ENCODE measurements at places on chromosomes 7 and 10.

- DNase-seq: no peak
These were observed 28.3 kb downstream of the DRGX start for GRCh38 chr10:49367600-49367999.

- DNase-seq: no peak
These were observed 43.6 kb upstream of the GATAD1 start for GRCh38 chr7:92403760-92404074.

DNA sequence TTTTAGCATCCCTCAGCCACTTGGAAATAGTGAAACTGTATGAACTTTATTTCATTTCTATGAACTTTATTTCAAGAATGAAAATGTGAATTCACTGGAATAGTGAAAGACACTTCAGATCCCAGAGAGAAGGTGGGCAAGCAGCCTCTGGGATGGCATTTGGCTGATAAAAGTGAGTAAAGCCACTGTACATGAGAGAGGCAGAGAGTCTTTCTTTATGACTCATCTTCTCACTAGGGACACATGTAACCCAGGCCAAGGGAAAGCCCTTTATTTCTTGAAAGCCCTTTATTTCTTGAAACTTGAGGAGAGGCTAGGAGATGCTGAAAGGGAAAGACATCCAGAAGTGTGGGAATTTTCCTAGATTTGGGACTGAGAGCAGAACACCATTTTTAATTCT, 148.9 kb upstream of the SMIM30 start:
- DNase-seq: no peak

- DNase-seq: no peak
These were observed 22.8 kb upstream of the FOXL3 start for GRCh38 chr7:266851-267840.

- no peak for DNase-seq
These were observed 209.2 kb upstream of the PPP2R2D start for GRCh38 chr10:131691481-131692090.

DNA sequence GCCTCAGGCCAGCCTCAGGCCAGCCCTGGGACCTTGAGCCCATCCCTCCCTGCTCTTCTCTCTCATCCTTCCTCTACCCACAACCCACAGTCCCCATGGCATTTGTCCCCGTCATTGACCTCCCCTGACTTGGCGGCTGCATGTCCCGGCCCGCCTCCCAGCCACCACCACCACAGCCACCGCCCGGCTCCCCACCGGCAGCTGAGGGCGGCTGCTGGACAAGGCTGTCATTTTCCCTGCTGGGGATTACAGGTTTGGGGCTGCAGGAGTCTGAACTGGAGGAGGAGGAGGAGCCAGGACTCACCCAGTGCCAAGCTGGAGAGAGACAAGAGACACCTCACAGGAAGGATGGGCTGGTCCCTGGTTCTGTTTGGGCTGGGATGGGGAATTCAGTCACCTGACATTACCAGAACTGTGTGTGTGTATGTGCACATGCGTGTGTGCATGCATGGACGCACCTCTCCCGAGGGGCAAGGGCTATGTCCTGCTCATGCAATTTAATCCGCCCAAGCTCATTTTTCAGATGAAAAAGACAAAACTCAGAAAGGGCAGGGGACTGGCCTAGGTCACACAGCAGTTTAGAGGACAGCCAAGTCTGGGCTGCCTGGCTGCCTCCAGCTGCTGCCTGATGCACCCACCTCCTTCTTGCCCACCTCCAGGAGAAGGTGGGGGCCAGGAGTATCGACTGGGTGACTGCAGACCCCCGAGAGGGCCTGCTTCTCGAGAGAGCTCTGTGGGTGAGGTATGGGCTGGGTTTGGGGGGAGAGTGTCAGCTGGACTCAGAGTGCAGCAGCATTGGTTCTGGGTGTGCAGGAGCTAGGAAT, 113.1 kb downstream of the ZMIZ1 start:
- no peak for DNase-seq

- DNase-seq: no peak
These were observed 359.7 kb upstream of the ZNF32 start for GRCh38 chr10:44008270-44008916.

GRCh38 chr7:5701085-5701914, 80.2 kb downstream of the RNF216 start:
- no peak for DNase-seq

- DNase-seq: peak; percentile 35
These were observed 107.3 kb upstream of the STARD3NL start for GRCh38 chr7:38070718-38071117.

DNA sequence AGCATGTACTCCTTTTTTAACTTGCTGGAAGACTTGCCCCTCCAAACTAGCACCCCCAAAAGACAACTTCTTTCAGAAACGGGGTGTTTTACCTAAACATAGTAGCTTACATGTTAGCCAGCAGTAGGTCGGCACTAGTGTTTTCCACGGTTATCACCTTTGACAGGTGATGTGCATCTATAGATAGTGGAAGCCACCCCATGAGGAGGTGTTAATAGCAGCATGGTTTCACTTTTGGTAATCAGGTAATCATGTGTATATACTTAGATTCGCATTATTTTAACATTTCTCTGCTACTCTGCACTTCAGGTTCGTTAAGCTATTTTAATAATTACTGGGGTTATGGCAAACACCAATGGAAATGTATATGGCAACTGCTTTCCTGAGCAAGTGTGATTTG, 17.6 kb downstream of the SRI start:
- DNase-seq: no peak

DNA sequence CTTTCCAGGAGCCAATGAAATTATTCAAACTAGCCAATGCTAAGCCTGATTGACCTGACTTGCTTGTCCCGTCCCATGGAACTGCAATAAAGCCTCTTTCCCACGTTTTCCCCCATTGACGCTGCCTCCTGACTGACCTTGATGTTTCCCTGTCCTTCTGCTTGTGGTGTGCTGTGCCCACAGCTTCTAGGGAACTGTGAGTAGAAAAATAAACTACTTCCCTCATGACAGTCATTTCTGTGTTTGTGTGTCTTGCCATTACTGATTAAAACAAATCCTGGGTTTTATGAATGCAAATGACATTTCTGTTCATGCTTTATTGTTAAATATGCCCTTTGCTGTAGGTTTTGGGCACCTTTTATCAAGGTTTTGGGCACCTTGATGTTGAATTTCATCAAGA, 91.3 kb upstream of the ABI1 start:
- DNase-seq: no peak

DNA sequence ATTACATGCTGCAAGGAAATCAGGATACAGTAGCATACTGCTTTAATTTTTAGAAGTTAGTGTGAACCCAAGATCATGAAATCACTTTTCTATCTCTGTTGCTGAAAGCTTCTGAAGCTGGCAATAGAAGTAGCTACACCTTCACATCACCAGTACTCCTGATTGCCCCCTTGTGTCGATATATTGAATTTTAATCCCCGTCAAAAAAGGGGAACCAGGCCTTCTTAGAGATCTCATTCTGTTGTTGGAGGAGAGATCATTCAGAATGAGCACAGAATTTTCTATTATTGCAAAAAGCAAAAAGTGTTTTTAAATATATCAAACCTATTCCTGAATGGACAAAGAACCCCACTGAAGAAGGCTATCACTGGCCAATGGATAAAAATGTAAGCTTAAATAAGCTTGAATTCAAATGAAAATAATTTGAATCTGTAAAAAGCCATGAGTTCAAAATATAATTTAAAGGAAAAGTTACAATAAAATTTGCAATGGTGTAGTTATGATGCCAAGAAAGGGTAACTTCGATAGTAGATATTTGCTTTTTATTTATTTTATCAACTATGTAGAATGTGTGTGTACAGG, 39.7 kb upstream of the TEX47 start:
- peak; percentile 45 for DNase-seq

DNA sequence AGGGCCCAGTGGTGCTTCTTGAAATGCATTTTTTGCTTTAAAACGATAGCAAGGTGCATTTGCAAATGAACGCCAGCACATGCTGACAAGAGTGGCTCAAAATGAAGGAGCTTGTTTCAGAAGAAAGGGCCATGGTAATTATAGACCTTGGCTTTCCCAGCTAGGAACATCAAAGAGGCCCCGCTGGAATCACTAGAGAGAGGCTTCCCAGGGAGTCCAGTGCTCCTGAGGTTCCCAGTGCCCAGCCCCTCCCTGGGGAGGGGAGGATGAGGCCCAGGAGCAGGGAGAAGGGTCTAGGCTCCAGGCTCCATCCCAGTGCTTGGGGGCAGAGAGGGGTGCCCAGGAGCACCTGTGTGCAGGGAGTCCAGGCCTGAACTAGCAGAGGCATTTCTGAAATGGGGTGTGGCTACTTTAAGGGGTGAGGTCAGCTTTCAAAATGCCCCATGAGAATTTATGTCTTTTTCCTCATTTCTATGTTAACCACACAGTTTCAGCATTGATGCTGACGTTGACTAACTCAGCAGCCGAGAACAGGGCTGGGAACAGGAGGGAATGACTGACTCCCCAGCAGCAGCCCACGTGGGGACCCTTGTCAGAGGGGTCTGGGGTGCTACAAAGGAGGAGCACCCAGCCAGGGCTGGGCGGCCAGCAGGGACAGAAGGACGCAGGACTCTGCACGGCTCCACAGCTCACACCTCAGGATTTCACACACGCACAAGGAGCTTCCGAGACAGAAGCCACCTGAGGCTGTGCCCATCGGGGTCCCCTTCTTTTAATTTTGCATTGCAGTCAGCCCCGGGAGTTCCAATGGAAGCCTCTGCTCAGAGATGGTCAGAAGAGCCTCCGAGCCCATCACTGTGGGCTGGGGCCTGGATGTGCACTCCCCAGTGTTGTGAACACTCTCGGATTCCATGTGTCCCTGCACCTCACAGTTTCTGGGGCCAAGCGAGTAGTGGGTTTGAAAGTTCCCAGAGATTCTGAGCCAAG, 570.2 kb downstream of the PTPRN2 start:
- no peak for DNase-seq

- DNase-seq: no peak
These were observed 56.4 kb upstream of the MXI1 start for GRCh38 chr10:110150981-110151380.

DNA sequence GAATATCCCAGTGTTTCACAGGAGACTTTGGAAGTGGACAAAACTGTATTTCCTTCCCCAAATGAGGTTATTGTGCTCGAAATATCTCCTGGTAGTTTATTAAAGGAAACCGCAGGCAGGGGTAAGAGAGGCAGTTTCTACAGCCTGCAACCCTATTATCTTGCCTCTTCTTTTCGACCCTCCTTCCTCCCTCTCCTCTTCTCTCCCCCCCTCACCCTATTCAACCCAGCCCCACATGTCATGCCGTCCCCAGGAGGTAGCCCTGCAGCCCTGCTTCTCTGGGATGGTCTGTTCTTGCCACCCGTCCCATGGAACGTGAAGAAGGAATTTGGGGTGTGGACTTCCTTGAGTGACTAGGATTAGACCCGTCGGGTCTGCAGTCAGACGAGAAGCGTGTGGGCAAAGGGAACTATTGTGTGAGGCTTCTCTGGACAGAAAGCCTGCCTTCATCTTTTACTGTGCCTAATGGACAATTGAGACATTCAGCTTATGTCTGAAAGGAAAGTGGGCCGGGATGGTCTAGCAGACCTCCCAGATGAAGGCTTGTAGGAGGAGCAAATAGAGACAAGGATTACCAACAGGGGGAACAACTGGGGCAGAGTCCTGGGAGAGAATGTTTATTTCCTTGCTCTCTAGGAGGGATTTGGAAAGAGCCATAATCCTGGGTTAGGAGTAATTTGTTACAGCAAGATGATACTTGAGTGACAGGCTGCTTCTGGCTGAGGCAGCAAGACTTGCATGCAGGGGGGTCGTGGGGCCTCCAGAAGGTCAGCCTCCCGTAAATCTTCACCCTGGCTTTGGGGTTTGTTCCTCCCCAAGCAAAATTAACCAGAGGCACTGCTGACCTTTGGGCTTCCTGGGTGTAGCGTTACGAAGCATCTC, 77.8 kb downstream of the TCF7L2 start:
- peak; percentile 5 for DNase-seq

DNA sequence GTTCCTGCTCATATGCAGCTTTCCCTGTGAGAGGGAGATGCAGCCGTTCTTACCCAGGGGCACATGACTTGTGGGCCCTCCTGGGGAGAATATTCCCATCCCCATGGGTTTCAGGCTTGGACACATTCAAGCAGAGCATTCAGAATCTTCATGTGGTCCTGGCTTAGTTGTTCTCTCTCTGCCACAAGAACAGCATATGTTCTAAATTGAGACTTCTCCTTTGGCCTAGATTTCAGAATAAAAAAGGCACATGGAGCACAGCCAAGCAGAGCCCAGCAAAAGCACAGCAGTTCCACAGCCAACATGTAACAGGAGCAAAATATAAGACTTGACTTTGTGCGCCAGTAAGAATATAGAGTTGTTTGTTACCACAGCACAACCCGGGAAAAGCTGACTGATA, 306.4 kb upstream of the MYO3A start:
- no peak for DNase-seq

DNA sequence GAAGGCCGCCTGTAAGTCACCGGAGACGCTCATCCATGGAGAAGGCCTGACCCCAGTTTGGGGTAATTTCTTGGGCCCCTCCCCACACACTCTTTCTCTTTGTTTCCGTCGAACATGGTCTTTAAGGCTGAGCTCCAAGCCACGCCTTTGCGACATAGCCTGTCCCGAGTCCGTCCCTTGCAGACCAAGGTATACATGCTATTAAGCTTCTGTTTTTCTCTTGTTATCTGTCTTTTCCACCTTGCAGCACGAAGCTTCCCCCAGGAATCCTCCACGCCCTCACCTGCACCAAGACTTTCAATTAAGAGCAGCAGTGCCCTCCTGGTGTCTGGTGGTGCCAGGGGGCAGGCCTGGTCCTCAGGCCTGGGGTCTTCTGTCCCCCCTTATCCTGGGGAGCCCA, 4.2 kb upstream of the FAM20C start:
- no peak for DNase-seq

GRCh38 chr10:81920213-81920829, 45.3 kb downstream of the NRG3 start:
- no peak for DNase-seq

- no peak for DNase-seq
These were observed 22.5 kb upstream of the HIBADH start for GRCh38 chr7:27685209-27685608.

DNA sequence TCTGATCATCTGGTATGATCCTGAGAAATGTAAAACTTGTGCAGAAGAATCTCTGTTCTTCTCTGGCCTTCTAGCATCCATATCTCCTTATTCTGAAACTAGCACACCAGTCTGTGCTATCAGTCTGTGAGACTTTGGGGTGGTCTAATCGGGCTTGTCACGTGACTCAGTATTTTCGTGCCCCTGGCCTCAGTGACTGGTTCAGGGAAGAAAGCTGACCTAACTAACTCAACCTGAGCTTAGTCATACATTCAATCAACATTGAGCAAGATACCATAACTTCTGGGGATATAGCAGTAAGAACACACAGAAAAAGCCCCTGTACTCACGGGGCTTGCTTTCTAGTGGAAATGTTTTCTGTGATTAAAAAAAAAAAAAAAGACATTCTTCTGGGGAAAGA, 109.3 kb downstream of the DKK1 start:
- no peak for DNase-seq

GRCh38 chr7:155799514-155799913, 12.7 kb downstream of the SHH start:
- DNase-seq: no peak

GRCh38 chr10:52740913-52741675, 31.5 kb downstream of the MBL2 start:
- DNase-seq: peak; percentile 7
